ENCODE measurements at places on chromosomes 7 and 10. TPM values are rescaled to one million over a fixed set of nuclear protein-coding genes. Genes with fewer than 3 reads are reported as not detected.

ANKRD30A gene
- total RNA-seq, result not detected

FAM25A gene
- total RNA-seq, result not detected

DNA sequence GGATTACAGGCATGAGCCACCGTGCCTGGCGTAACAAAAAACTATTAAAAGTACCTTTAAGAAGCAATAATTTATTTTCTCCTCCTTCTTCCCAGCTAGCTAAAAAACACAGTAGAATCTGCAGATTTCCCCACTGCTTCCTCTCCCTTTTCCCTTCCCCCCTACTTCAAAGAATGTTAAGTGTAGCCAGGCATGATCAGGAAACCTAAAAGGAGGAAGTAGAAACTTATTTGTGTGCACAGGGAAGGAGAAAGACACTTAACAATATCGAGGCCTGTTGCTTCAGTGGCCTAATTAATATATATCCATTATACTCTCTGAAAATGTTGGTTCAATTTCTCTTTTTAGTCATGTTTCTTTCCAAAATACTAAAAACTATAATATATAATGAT, 127.7 kb downstream of the NRBF2 start:
- H3K36me3 ChIP-seq, result peaks cover 42% of the 10 kb centered on the region
- no peaks in the 10 kb centered on the region for H3K27me3 ChIP-seq
- no peak overlapping the region for H3K27ac ChIP-seq
- DNase-seq, result no peak

DNA sequence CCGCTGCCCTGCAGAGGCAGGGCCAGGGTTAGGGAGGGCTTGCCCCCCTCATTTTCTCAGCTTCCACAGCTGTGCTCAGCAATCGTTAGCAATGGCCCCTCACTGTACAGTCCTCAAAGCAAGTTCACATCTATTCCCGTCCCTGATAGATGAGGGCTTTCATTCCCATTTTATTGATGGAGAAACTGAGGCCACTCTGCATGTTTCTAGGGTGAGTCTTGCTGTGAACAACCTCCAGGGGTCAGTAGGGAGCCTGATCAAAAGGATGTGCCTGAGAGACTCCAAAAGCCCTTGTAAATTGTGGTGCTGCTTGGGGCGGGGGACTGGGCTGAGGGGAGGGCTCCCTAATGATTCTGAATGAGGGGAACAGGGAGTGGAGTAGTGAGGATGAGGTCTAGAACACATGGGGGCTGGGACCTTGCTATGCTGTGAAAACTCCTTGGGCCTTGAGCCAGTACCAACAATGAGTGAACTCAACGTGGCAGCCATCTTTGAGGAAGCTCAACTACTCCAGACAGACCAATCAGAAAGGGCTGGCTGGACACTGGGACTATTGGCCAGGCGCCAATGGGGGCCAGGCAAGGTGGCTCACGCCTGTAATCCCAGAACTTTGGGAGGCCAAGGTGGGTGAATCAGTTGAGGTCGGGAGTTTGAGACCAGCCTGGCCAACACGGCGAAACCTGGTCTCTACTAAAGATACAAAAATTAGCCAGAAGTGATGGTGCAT, 6.7 kb upstream of the GRIFIN start:
- peaks cover 19% of the 10 kb centered on the region for H3K27me3 ChIP-seq
- H3K4me1 ChIP-seq, result peaks cover 6% of the 10 kb centered on the region
- H3K27ac ChIP-seq, result no peak overlapping the region
- DNase-seq, result no peak

DNA sequence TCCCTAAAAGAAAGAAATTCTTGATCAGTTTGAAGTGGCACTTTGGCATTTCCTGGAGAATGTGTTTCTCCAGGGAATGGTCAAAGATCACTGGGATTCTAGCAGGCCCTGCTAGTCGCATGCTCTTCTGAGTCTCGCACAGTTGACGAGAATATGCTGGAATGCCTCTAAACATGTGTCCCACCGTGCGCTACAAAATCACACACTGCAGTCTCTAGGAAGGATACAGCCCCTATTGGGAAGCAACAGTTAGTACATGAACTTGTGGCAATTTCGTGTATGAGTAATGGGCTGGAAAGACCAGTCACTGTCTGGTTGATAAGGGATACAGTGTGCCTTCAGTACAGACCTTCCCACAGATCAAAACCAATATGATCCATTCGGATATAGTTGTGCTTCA, 257.9 kb downstream of the PRPF18 start:
- no peak overlapping the region for H3K4me3 ChIP-seq
- no peak for DNase-seq
- H3K27ac ChIP-seq, result no peak overlapping the region

All from activated naive CD8-positive, alpha-beta T cell treated with anti-CD3 and anti-CD28 coated beads, Interleukin-2, amount 10 ng/mL, durations not matched to agents 7 days and 5 days (primary cell).